Thyroid gland (tissue), 4 donors: ENCODE measurements at places on chromosomes 2 and 18. TPM values are rescaled to one million over a fixed set of nuclear protein-coding genes. Genes with fewer than 3 reads are reported as not detected.

GRCh38 chr2:27264253-27264752 lies 1.5 kb upstream of the SLC30A3 start:
- no peak for DNase-seq

Gene CRYGD
- total RNA-seq: not detected

DNA sequence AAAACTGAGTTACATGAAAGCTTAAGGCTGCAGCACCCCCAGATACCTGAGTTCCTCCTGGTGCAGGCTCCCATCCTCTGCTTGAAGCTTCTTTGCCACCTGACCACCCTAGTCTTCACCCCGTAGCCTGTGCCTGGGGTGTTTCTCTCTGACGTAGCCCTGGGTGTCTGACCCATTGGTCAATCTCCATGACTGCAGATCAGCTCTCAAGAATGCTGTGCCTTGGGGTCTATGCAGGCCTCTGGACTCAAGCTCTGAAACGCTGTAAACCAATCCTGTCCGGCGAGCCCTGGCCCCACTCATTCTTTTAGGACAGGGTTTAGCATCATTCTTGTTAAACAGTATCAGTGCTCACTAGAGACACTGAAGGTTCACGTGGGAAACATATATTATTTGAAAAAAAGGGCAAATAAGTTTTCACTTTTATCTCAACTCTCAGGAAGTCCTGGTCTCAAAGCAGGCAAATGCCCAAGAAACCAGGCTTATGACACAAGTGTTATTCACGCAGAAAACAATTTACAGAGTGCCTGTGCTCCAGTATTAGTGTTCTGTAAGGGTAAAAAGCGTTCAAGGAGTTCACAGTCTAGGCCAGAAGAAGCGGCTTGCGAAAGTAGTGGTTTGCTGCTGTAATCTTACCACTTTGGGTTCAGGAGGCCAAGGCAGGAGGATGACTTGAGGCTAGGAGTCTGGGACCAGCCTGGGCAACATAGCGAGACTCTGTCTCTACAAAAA lies 22.8 kb upstream of the PPP4R1 start:
- no peak for DNase-seq

DNA sequence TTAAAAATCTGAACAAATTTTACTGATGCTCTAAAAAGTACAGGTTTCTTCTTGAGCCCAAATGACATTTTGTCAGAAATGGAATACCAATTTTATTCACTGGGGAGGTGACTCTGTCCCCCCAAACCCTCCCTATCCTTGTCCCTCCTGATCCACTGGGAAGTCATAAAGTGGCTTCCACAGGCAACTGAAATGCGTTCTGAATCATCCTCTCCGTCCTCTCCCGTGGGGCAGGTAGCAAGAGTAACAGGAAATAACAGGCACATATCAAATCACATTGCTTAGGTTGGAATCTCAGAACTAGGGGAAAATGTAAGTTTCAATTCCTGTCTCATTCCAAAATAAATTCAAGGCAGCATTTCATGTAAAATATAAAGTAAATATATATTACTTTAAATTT lies 44.5 kb downstream of the MYL12B start:
- no peak for DNase-seq

DNA sequence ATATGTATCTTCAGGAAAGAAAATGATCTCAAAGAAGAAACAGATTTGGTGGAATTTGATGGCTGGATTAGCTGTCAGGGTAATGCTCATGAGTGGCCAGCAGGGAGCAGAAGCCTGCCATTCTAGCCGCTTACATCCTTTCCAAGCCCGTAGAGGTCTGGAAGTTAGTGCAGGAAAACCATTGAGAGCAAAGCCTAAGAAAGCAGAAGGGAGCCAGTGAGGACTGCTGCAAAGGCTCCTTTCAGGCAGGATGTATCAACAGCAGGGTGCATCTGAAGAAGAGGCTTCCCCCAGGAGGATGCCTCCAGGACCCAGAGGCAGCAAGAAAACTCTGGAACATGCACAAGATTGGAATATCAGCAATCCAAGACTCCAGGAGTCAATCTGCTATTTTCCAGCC lies 22.9 kb upstream of the LBH start:
- peak; percentile 71 for DNase-seq

Gene CLEC4F
- total RNA-seq: not detected

Gene SCN1A
- not detected for total RNA-seq

- no peak for DNase-seq
Measured at GRCh38 chr2:206520450-206520849, 77.1 kb downstream of the ADAM23 start.

DNA sequence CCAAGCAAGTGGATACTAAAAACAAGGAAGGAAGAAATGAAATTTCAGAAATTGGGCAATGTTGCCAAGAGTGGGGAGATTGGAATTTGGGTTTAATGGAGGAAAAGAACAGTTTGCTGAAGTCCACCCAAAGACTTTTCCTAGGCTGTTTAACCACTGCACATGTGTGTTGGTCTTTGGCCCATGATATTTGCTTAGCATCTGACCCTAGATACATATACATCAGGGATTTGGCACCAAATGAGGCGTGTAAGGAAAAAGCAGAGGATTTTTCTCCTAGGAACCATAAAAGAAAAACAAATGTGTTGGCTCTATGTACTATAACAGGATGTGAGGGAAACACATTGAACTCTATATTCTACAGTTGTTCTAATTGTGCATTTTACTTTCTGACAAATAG lies 80.7 kb upstream of the CD28 start:
- no peak for DNase-seq

Gene IL36B
- total RNA-seq: not detected

DNA sequence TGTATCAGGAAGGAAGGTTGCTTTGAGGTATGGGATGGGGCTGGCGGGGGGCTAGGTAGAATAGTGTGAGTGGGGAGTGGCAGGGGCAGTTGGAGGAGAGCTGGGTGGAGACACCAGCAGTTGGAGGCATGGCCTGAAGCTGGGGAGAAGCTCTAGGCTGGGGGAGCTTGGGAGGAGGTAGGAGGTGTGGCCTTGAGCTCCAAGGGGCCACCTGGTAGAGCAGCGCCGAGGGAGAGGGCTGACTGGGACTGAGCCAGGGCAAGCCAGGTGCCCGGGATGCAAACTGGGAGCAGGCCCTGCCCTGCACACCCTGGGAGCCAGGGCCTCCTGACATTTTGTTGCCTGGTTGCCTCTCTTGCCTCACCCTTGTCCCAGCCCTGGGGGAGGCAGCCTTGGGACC lies 33.1 kb upstream of the PDIA6 start:
- no peak for DNase-seq

DNA sequence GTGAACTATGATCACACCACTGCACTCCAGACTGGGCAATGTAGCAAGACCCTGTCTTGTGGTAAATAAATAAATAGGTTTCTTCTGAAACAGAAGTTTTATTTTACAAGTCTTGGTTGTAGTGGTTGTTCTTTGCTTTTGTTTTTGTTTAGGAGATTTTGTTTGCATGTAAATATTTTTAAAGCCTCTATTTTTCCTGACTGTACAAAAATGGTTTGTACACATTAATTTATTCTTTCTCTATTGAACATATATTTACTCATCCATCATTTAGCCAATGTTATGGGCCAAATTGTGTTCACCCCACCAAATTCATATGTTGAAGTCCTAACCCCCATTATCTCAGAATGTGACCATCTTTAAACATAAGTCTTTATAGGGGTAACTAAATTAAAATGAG lies 580.1 kb downstream of the EPHA4 start:
- no peak for DNase-seq

- DNase-seq: no peak
Measured at GRCh38 chr2:28544405-28544921, 48.6 kb downstream of the PLB1 start.

DNA sequence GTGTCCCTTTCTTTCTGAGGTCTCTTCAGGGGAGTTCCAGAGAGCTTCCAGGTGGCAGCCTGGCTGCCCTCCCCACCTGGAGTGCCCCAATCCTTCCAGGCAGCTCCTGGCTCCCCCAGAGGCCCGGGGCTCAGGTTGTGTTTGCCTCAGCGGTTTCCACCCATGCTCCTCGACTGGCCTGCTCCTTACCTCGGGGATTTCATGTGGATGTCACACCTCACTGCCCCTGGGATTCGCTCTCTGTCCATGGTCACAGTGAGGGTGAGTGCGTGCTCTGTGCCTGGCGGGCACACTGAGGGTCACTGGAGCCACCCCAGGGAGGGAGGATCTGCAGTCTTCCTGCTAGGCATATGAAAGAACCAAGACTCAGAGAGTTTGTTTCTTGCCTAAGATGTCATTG lies 2.1 kb upstream of the TOGARAM2 start:
- peak; percentile 67 for DNase-seq

DNA sequence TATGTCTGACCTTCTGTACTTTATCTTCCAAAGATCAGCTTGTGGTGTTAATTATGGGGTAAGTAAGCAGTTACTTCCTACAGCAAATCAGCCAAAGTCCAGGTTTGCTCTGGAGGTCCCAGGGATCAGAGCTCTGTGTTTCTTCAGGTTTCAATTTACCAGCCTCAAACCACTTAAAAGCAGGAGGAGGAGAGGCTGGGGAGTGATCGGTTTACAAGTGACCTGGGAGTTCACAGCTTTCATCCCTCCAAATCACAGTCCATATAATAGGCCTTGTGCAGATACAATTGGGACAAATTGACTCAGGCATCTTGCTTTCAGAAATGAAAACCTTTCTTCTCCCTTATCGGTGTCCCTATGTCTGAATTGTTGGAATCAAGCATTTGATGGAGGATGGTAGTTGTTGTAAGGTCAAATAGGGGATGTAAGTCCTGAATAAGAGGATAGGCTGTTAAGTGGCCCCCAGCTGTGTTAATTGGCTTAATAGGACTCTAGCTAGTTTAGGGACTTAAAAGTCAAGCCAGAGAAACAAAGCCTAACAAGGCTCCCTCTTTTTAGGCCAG lies 188.0 kb upstream of the NT5C1B start:
- DNase-seq: no peak

DNA sequence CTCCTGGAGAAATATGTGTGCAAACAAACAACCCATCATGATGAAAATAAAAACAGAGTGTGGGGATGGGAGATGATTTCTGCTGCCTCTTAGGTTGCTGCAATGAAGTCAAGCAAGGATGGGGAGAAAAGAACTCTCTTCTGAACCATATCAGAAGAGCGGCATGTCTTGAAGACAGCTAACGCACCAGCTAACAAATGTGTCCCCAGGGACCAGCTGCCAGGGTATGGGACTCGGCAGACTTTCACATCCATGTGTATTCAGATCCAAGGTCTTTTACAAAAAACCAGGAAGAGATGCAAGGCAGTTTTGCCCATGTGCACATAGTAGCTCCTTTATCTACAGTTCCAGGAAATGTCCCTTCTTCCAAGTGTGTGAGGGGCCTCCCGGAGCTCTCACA lies 125.4 kb downstream of the CLIP4 start:
- DNase-seq: no peak

- DNase-seq: no peak
Measured at GRCh38 chr2:188675391-188676009, 298.7 kb upstream of the COL3A1 start.

- DNase-seq: no peak
Measured at GRCh38 chr2:86747711-86748639, 27.9 kb downstream of the RMND5A start.

DNA sequence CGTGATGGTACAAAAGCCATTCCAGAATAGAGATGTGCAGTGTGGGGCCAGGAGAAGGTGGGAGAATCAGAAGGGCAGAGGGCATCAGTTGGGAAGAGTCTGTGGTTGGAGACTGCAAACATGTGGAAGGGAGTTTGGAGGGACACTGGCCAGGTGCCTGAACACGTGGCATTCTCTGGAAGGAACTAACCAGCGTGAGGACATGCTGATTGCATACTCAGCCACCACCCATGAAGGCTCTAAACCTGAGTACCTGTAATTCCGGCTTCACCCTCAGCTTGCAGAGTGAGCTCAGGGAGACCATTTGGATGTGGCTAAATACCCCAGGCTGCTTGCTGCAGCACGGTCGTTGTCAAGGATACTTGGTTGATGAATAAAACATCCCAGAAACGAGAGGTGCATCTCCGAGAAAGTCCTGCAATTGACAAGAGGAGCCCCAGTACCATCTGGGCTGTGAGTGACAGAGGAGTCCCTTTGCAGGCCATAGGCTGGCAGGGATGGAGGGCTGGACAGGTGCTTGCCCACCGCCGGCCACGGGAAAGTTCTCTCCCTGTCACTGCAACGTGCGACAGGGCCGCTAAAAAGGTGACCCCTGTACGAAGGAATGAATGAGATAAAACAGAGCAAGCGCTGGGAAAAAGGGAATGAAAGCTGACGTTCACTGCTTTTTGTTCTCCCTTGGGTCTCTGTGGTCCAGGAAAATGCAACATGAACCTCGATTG lies 5.0 kb downstream of the ACKR3 start:
- DNase-seq: peak; percentile 83

GRCh38 chr18:28961669-28962228 lies 784.8 kb upstream of the CDH2 start:
- DNase-seq: no peak

DNA sequence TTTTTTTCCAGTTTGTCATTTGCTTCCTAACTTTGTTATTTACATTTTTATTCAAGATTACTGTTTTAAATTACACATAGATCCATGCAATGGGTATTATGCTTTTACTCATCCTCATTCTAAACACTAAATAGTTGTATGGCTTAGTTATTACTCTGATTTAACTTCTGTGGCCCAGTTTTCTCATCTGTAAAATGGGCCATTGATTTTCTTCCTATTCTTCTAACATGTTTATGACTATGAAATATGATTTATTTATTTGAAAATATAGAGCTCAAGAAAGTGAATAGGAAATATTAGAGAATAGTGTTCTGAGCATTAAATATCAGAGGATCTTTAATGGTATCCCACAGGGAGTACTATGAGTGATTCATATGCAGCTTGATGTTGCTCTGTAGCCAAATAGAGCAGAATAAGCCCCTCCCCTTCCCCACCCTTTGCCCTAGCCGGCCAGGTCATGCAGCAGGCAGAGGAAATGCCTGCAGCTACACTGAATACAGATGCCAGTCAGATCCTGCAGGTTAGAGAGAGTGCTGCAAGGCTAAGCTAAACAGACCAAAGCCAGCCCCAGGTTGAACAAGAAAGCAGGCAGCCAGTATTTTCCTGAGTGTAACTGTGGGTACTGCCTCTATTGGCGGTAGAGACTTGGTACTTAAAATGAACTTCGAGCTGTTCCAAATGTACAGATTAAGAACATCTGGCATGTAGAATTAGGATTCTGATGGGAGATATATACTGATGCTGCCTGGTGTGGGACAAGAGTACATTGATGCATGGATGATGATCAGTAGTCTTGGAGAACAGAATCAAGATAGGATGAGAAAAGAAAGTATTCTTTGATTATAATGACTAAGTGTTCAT lies 11.7 kb upstream of the ACYP2 start:
- DNase-seq: peak; percentile 63

DNA sequence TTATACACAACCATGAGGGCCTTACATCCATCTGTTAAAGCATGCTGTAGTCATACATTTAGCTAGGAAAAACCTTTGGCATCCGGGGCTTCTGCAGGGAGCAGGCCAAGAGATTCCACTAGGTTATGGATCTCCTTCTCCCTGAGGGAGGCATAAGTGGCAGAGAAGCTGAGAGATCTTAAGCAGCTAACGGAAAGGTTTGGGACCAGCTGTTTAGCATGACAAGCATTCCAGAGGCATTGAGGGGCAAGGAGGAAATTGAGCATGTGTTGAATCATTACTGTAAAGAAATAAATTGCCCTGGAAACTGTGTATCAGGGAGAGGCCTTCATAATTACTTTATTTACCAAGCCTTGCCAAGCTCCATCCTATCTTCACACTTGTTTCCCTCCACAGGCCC lies 643.1 kb downstream of the CNTNAP5 start:
- DNase-seq: no peak
